Gastroesophageal sphincter (tissue), 4 donors: ENCODE measurements at places on chromosomes 1 and 21.

DNA sequence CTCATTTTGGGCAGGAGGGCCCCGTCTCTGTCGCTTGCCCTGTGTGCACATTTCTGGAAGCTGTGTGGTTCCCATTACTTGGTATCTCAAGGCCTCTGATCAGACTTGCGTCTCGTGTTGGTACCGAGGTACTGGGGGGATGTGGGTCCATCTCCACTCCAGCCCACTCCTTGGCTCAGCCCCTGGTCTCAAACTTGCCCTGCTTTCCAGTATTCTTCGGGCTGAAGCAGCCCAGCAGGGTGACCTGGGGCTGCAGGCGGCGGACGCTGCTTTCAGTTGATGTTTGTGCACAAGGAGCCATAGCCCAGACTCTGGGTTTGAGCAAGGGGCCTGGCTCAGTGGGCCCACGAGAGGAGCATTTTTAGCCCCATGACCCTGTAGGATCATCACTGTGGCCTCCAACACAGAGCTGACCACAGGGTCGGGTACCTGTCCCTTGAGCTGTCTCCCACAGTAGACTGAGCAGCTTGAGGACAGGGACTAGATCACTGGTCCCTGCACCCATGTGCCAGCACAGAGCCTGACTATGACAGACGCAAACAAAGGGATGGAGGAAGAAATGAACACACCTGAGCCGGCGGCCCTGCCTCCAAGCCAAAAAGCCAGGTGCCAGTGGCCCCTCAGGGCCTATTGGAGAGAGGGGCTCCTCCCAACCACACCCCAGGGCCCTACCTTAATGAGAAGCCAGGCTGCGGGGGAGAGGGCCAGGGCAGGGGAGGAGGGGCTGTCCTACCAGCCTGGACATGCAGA lies 46.8 kb downstream of the CHD5 start:
- no peak for ATAC-seq

- ATAC-seq: no peak
Measured at GRCh38 chr1:72397786-72398185, 115.4 kb upstream of the NEGR1 start.

DNA sequence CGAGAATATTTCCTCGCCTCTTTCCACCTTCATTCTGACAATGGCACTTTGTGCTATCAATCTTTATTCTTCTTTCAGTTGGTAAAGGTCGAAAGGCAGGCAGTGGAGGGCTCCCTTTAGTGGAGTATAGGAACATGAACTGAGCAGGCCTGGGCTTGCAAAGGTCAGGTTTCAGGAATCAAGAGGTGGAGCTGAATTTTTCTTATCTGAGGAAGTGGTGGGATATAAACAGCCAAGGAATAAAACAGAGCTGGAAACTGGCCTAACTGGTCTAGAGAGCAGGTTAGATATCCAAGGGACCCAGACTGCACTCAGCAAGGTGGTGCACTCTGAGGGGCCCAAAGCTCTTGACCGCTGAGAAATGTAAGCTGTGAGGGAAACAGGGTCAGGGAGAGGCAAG lies 99.1 kb downstream of the PLA2G4A start:
- no peak for ATAC-seq

DNA sequence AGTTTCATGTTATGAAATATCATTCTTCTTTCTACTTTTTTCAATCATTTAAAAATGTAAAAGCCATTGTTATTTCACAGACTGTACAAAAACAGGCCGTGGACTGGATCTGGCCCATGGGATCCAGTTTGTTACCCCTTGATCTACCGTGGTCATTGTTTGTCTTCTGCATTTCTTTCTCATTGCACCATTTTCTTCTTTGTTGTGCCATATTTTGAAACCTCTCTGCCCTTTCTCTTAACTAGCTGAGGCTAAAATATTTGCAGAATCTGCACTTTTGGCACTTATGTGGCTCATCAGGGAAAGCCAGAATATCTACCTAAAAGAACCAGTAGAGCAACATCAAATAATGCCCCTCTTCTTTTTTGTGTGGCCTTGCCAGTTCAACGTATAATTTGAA lies 50.5 kb downstream of the DNAJC6 start:
- no peak for ATAC-seq

- ATAC-seq: no peak
Measured at GRCh38 chr21:22125581-22125980, 1127.4 kb downstream of the NCAM2 start.

GRCh38 chr1:54577612-54578011 lies 29.6 kb downstream of the ACOT11 start:
- no peak for ATAC-seq

GRCh38 chr21:46160907-46161632 lies 5.7 kb upstream of the FTCD start:
- ATAC-seq: no peak

DNA sequence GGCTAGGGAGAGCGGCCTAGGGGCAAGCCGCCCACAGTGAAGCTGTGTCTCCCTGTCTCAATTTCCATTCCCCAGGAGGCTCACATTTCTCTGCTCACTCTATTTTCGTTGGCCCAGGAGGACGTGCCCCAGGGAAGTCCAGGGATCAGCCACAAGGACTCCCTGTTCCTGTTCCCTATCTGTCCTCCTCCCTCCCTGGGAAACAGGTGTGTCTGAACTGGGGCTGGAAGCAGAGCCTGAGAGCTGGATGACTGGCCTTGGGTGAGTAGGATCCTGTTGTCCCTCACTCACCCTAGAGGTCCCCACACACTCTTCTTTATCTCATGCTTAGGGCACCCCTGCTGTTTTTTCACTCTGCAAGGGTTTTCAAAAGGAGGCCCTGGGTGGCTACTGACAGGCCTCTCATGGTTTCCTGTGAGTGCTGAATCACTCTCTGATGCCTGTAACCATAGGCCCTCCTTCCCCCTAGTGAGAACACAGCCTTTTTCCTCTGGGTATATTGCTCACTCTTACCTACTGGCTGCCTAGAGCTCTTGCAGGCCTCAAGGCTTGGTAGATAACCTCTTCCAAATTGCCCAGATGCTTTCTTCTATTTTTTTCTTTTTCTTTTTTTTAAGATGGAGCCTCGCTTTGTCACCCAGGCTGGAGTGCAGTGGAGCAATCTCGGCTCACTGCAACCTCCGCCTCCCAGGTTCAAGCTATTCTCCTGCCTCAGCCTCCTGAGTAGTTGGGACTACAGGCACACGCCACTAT lies 3.3 kb upstream of the UTP11 start:
- no peak for ATAC-seq

GRCh38 chr1:40690771-40691537 lies 550 bp upstream of the NFYC start:
- peak; percentile 0 for ATAC-seq

GRCh38 chr1:179031855-179032513 lies 6.3 kb downstream of the FAM20B start:
- ATAC-seq: no peak

DNA sequence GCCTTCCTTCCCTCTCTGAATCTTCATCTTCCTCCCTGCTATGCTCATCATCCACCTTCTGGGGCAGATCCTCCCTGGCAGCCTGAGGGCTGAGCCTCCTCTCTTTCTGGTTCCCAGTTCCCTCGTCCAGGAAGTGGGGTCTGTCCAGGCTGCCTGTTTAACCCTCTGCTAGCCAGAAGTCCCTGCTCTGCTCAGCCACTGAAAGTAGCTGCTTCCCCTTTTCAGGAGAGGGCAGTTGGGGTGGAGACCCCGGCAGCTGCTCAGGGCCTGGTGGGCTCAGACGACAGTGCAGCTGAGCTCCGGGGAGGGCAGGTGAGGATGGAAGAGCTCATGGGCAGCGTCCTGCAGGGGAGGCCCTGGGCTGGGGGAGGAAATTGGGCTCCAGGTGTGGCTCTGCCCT lies 43.1 kb upstream of the ETV3 start:
- no peak for ATAC-seq

DNA sequence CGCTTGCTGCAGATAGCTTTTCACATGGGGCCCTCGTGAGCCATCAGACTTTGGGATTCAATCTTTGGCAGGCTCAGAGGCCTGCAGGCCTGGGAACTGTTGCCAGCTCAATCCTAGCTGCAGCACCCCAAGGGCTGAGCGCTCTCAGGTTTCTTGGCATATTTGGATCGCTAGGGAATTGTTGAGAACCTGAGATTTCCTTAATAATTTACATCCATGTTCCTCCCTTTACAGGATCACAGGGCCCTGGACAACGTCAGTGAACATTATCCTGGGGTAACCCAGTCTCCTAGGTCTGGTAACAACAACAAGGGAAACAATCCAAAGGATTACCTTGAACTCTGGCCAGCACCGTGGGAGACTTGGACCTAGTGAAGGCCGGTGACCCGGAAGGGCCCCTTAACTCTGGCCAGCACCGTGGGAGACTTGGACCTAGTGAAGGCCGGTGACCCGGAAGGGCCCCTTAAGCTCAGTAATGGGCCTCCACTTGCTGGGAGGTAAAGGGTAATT lies 49.3 kb upstream of the NEK2 start:
- no peak for ATAC-seq
